RPMI7951 (cell line): ENCODE measurements at places on chromosomes 12 and 14.

GRCh38 chr12:116609319-116610114 is 50.3 kb downstream of the MAP1LC3B2 start:
- DNase-seq: no peak

- DNase-seq: no peak
Observed at GRCh38 chr12:105315726-105316125, 14.8 kb upstream of the C12orf75 start.

- DNase-seq: peak; percentile 7
Observed at GRCh38 chr14:95683793-95684192, 2.4 kb upstream of the TCL1B start.

- DNase-seq: no peak
Observed at GRCh38 chr12:68755536-68756243, 9.7 kb downstream of the SLC35E3 start.

- DNase-seq: no peak
Observed at GRCh38 chr14:53934778-53935414, 21.7 kb downstream of the BMP4 start.

DNA sequence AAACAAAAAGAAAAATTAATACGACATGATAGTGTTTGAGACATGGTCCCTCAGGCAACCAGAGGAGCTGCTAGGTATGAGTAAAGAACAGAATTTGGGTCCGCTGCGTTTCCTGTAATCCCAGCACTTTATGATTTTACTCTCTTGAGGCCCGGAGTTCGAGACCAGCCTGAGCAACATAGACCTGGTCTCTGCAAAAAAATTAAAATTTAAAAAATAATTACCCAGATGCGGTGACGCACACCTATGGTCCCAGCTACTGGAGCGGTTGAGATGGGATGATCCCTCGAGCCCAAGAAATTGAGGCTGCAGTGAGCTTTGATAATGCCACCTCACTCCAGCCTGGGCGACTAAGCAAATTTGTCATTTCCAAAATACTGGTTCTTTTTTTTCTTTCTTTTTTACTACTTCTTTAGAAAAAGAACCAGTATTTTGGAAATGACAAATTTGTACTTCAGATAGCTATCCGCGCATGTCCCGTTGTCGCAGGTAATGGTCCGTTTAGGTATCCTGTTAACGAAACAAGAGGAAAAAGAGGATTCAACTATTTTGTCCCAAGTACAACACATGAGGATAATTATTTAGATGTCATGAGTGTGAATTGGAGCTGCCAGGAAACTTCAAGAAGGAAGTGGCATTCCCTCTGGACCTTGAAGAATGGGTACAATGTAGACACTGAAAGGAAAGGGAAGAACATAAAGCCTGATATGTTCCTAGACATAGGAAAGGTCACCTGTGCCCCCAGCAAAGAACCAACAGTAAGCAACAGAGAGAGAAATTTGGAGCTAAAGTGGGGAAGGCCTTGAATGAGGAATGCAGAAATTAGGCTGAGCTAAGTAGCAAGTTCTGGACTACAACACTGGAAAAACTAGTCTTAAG is 1.2 kb upstream of the HECTD1 start:
- DNase-seq: no peak

GRCh38 chr12:57464569-57464968 is 5.0 kb downstream of the GLI1 start:
- no peak for DNase-seq

DNA sequence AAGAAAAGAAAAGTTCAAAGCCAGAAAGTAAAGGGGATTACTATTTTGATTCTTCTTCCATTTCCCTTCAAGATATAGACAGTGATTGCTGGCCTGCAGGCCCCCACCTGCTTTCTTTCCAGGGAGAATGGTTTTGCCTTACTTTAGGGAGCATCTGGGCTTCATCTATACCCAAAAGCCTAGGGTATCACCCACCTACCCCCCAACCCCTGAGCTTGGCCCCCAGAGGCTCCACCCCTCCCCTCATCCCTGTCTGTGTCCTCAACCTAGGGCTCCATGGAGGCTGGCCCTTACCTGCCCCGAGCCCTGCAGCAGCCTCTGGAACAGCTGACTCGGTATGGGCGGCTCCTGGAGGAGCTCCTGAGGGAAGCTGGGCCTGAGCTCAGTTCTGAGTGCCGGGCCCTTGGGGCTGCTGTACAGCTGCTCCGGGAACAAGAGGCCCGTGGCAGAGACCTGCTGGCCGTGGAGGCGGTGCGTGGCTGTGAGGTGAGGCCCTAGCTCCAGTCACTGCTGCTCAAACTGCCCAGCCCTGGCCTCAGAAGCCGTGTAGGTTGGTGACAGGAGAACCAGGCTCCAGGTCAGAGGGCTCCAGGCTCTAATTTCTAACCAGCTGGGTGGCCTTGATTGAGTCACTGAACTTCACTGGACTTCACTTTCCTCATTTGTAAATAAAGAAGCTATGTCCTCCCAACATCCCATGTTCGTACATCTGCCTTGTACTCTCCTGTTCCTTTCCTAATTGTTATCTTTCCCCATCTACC is 13.6 kb downstream of the ARHGEF40 start:
- DNase-seq: no peak

GRCh38 chr14:93054006-93054405 is 61.7 kb downstream of the ITPK1 start:
- no peak for DNase-seq

DNA sequence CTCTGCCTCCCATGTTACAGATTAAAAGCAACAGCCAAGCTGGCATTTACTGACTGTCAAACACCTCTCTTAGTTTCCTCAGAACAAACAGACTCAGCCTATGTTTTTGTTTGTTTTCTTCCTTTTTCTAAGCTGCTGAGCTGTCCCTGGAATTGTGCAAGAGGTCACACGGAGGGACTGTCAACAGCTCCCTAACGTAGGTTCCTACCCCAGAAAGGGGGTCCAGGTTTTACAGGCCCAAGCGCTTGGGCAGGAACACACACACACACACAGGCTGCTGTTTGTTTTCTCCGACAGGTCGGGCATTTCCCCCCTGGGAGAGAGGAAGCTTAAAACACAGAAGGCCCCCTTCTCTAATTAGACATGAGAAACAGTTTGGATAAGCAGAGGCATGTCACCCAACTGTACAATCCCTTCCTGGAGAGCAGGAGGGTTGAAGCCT is 739.6 kb upstream of the TBX3 start:
- DNase-seq: no peak

GRCh38 chr14:72165229-72165698 is 233.0 kb downstream of the RGS6 start:
- no peak for DNase-seq

- peak; percentile 68 for DNase-seq
Observed at GRCh38 chr12:121673013-121673511, 3.6 kb upstream of the MORN3 start.

DNA sequence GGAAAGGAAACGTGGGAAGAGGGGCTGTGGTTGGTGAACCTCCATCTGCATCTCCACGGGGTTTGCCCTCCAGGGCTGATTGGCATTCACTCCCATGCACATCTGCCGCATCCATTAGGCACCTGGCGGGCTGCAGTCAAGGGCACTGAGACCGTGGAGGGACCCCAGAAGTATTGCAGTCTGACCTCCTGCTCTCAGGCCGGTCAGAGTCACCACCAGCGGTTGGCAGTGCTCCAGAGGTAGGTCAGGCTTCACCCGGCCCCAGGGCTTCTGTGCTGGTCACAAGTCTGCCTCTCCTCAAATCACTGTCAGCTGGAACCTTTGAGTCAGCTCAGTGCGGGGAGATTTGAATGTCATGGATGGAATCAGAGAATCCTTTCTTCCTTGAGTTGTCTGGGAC is 132.3 kb downstream of the PAPOLA start:
- DNase-seq: peak; percentile 55

DNA sequence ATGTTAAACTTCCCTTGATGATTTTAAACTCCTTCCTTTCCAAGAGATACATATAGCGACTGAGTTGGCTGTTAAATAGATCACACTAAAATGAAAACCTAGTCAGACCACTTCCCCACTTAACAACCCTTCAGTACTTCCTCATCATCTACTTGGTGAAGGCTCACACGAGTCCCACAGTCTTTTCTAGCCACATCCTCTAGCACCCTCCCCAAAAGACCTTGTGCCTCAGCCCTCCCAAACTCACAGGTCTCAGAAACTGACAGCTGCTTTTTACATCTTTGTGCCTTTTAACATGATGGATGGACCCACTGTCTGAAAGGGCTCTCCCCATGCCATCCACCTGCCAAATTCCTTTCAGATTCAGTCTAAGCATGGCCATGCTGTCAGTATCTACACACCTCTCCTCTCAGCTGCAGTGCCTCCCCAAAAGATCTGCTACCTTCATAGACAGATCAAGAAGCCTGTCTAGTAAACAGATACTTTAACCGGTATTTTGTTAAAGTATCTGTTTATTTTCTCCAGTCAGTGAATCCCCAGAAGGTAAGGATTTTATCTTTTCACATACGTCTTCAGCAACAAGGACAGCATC is 65.1 kb upstream of the GPHB5 start:
- no peak for DNase-seq

GRCh38 chr14:63781686-63782085 is 53.8 kb upstream of the SGPP1 start:
- no peak for DNase-seq

DNA sequence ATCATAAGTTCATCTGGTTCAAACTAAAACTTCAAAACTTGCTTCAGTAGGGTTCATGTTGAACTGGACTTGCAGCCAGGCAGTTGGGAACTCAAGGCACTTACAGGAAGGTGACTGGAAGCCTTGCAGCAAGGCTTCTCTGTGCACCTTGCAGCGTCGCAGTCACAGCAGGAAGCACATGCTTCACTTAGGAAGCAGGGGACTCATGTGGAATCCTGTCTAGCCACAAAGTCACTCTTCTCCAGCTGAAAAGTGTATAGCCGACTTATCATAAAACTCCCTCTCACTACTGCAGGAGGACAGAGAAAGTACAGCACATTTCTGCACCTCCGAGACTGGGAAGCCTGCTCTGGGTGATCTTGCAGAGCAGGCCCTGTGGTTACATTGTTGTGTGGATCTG is 114.0 kb upstream of the PRB2 start:
- DNase-seq: no peak

- DNase-seq: no peak
Observed at GRCh38 chr12:988646-989045, 2.4 kb upstream of the ERC1 start.

DNA sequence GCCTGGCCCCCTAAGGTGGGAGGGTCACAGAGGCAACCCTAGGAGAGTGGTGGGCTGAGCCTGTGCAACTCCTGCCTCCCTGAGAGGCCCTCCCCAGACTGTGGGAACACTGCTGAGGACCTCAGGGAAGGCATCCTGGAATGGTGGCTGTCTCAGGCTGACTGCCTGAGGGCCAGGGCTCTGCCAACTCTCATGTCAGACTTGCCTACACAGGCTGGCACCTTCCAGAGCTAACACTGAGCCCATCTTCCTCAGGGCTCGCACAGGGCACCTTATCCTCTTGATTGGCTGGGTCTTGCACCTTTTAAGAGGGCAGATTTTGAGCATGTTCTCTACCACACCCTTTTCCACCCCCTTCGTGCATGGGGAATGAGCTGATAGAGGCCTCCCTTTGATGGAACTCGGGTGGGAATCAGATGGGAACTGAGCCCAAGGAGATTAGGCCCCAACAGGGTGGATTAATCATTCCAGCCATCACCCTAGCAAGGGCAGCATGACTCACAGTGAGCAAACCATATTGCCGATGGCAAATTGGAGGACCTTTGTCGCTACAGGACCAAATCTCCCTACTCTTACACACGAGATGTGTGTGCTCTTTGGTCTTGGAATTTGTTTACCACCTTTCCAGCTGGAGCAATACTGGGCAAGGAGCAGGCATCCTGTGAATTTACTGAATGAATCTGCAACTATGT is 702.8 kb downstream of the VRK1 start:
- DNase-seq: peak; percentile 92

- DNase-seq: peak; percentile 76
Observed at GRCh38 chr12:27555925-27556778, 32.1 kb downstream of the PPFIBP1 start.

DNA sequence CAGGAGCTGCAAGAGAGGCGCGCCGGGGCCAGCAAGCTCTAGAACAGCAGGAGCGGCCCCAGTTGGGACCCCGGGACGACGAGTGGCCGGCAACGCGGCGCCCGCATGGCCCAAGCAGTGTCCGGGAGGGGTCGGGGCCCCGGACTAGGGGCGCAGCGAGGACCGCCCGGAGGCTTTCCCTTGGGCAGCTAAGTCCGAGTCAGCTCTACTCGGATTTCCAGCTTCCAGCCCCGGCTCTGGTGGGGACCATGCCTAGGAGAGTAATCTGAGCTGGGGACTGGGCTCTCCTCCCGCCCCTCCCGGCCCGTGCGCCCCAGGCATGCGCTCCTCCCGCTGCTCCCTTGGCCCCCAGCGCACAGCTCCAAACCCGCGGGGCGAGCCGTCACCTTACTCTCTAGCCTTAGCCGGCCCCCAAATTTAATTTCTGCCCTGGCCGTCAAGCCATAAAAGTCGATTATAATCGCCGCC is 41.6 kb upstream of the CAPRIN2 start:
- peak; percentile 69 for DNase-seq

DNA sequence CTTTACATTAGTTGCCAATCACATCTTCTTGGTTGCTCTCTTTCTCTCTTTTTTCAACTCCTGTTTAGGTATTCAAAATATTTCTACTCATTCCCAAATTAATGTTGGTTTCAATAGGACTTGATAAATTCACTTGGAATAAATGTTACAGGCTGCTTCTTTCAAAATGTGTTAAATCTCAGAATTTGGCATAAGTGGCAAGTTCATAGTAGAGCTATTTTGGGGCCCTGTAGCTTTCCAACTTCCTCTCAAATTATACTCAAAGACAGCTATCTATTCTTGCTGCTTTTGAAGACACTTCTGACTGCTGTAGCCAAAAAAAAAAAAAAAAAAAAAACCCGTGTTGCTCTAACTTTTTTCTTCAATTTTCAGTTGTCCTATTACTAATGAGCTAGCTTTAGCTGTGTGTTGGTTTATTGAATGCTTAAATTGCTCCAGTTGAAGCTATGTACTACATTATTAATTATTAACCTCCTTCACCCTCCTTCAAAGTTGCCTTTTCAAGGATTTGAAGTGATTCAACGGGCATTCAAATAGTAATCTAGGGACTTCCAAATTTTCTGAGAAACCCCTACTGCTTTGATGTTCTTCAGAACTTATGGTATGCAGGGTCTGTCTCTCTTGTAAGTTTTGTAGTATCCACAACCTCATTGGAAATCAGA is 554.6 kb upstream of the FLRT2 start:
- no peak for DNase-seq

- DNase-seq: no peak
Observed at GRCh38 chr12:51329742-51330141, 5.8 kb upstream of the BIN2 start.

DNA sequence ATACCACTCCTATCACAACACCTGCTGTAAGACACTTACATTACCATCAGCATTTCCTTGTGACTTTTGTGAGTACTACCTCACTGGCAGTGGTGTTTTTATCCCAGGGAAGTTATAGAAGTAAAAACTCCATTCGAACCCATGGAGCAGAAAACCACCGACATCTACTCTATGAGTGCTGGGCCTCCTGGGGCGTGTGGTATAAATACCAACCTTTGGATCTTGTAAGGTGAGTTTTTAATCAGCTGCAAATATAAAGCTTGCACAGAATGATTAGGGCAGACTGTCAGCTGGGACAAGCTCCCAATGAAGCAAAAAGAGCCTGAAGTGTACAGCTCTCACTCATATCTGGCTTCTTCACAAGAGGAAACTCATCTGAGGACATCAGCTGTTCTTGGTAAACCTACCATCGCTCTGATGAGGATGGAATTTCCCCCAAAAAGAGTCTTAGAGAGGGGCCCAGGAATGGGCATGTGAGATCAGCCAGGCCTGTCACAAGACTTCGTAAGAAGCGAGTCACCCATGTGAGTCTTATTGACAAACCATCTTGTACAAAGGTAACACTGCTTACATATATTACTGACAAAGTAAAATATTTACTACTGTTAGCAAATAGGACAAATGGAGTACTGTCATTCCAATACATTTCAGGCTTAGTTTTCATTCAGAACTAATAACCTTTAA is 170.0 kb downstream of the SLC5A8 start:
- no peak for DNase-seq
